ENCODE measurements at places on chromosomes 5 and 9.

DNA sequence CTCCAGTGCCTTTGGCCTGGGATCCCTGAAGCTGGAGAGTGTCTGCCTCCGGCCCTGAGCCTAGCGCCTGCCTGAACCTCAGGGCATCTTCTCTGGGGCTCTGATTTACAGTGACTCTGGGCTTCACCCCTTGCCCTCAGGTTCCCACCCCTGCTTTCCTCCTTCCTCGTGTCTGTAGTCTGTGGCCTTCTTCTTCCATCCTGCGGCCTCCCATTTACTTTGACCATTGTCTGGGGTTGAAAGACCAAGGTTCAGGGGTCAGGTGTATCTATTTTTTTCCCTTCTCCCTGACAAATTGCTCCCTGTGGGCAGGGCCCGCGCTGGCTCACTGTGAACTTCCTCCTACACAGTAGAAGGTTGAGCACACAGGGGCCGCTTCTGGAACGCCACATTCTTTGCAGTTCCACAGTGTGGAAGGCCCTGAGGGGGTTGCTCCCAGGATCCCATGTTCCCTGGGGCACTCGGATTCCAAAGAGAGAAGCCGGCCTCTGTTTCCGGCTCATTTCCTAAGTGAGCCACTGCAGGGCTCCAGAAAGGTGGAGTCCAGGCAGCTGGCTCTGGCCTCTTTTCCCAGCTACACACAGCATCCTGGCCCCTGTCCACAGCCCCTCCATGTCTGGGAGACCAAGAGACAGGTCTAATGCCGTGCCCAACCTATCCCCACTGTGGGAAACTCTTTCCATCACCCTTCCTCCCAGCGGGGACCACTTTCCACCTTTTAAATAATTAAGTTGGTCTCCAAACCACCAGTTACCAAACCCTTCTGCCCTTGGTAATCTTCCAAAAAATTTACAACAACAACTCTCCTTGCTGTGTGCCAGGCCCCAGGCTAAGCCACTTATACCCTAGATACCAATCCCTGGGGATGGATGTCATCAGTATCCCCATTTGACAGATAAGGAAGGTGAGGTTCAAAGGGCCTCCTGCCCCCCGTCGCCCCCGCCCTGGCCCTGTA, 140.3 kb upstream of the IER5L start:
- no peak for DNase-seq

- DNase-seq: no peak
Observed at GRCh38 chr9:98547606-98548005, 161.1 kb downstream of the GABBR2 start.

GRCh38 chr5:69007726-69008368, 86.0 kb upstream of the SLC30A5 start:
- peak; percentile 18 for DNase-seq

GRCh38 chr5:15746833-15747232, 246.9 kb downstream of the FBXL7 start:
- DNase-seq: no peak
